CD4-positive, alpha-beta T cell treated with Interleukin-1 beta for 1 hour (primary cell): ENCODE measurements at places on chromosomes 2 and 18.

- no peak for DNase-seq
Measured at GRCh38 chr2:235588750-235589149, 94.9 kb downstream of the AGAP1 start.

DNA sequence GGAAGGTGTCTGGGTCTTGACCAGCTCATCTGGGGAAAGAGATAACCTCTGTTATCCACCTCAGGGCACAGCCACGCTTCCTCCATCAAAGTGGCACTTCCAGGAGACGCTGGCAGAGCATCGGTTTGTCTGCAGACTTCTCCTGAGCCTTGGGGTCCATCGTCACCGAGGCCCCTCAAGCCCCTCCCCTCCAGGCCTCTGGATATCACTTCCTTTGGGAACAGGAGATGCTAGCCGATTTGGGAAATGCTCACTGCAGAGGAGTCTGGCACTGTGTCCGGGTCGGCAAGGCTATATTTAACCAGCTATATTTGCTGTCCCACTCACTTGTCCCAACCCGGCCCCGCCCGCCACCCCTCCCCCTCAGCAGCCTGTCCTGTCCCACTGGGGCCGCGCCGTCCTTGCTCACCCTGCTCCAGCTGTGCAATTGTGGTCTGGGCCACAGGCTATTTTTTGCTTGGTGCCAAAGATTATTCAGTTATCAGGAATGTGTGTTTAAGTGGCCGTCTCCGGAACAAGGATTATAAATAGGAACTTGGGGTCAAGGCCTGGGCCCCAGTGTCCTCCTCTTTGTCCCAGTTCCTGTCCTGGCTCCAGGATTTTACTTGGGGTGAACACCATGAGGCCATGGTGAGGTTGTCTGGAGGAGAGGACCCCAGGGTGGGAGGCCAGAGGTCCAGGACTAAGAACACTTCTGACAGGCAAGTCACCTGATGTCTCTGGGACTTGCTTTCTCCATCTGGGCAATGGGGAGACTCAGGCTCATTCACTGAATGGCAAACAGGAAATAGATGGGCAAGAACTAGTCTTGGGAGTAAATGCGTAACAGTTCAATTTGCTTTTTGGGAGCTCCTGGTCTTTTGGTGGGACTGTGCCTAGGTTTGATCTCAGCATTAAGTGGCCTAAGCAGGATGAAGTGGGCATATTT, 263.6 kb downstream of the DYSF start:
- no peak for DNase-seq

DNA sequence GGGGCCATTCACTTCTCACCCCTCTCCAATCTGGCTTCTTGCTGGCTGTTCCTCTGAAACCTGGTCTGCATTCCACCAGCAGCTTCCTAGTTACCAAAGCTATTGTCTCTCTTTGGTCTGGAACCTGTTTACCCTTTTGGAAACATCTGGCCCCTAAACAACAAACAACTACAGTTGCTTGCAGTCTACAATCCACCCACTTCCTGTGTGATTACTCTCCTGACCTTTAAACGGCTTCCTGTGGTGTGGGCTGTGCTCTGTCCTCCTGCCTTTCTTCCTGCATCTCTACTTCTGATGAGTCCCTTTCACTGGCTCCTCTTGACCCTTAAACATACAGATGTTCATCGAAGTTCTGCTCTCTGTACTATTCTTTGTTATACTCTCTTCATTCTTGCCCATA, 303.8 kb downstream of the TDRD15 start:
- DNase-seq: no peak

- DNase-seq: no peak
Measured at GRCh38 chr18:55543130-55543704, 44.8 kb downstream of the TCF4 start.

- DNase-seq: no peak
Measured at GRCh38 chr2:194549387-194549786, 1107.6 kb upstream of the SLC39A10 start.

DNA sequence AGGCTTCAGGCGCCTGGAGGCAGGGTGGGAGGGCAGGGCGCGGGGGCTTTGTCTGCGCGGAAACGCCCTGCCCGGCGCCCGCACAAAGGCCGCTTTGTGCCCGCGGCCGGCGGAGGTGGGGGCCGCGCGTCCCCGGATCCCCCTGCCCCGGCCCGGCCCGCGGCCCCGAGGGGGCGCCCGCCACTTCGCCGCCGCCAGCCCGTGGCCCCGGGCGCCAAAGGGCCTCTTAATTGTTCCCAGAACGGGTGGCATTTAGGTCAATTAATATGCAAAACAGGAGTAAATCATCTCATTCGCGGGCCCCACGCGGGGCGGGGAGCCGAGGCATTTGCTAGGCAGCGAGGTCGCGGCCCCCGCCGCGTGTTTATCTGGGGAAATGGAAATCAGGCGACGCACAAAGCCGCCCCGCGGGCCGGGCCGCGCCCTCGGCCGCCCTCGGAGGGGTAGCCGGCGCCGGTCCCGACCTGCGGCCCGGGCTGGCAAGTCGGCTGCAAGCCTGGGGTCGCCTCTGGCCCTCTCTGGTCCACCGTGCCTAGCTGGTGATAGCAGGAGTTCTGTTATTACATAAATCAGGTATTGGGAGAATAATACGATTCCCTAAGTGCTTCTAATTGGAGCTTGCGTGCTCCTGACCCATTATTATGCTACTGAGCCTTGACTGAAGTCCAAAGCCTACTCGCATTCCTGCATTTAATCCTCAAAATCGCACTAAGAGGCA, 148.2 kb upstream of the GLI2 start:
- no peak for DNase-seq

DNA sequence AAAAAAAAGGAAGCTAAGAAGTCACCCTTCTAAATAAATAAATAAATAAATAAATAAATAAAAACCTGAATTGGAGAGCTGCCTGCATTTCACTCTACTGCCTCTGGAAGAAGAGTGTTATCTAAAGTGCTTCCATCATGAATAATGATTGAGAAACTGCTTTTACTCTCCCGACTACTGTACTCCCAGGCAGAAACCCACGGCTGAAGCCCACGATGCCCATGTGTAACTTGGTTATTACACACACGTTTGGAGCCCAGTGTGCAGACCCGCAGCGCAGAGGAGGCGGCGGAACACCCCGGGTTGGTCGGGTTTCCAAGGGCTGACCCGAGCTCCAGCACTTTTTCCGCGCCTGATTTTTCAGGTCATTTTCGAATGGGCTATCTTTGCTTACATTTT, 697 bp upstream of the SPATS2L start:
- no peak for DNase-seq

GRCh38 chr2:157256626-157257025, 879 bp upstream of the GALNT5 start:
- DNase-seq: no peak

DNA sequence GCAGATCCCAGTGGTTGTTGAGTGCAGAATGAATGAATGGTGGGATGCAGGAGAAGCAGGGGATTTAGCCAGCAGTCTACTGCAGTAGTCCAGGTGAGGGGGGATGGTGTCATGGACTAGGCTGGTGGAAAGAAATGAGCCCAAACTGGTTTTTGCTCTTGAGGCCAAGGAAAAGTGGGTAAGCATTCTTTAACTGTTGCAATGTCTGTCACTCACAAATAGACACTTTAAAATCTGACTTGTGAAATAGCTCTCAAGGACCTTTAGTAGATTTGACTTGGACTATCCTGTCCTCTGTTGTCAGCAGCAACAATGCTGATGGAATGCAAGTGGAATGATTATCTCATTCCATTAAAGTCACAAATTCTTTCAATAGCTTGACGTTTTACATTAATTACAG, 37.5 kb upstream of the STK17B start:
- no peak for DNase-seq

- DNase-seq: no peak
Measured at GRCh38 chr2:105777506-105778055, 32.9 kb downstream of the NCK2 start.

DNA sequence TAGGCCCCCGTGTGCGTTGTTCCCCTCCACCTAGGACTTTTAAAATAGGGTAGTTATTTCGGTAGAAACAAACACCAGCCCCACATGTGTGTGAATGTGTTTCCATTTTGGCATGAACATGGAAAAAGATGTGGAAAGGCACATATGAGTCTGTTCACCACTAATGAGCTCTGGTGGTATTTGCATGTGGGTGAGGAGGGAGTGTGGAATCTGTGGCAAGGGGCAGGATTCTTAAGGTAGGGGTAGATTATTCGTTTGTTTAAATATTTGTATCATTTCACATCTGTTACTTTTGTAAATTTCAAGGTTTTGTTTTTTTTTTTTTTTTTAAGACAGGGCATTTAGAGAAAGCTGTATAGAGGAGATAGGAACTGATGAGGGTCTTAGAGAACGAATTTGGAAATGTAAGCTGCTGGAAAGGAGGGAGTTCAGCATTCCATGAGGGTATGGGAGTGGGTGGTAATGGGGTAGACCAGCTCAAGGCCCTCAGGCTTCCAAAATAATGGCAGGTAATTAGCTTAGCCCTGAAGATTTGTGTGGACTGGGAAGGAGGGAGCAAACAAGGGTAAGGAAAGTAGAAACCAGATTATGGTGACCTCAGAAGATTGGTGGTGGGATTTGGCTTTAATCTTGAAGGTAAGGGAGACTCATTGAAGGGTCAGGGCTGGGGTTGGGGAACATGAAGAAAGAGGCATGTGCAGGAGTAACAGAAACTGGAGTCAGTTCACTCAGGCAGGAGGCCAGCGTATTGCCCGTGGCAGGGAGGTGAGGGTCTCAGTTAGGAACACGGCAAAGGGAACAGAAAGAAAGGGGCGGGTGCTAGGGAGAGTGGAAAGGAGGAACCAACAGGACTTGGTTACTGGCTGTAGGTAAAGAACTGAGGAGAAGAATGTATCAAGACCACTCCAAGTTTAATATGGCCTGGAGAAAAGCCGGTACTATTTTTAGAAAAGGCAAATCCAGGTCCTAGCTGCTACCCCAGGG, 123.6 kb downstream of the PLB1 start:
- no peak for DNase-seq

GRCh38 chr2:85785027-85785822, 31.4 kb downstream of the ATOH8 start:
- DNase-seq: no peak

DNA sequence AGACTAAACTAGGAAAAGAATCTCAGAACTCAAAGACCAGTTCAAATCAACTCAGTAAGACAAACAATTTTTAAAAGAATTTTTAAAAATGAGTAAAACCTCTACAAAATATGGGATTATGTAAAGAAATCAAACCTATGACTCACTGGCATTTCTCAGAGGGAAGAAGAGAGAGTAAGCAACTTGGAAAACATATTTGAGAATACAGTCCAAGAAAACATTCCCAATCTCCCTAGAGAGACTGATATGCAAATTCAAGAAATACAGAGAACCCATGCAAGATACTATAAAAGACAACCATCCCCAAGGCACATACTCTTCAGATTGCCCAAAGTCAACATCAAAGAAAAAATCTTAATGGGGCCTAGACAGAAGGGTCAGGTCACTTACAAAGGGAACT, 162.7 kb downstream of the WDPCP start:
- no peak for DNase-seq

DNA sequence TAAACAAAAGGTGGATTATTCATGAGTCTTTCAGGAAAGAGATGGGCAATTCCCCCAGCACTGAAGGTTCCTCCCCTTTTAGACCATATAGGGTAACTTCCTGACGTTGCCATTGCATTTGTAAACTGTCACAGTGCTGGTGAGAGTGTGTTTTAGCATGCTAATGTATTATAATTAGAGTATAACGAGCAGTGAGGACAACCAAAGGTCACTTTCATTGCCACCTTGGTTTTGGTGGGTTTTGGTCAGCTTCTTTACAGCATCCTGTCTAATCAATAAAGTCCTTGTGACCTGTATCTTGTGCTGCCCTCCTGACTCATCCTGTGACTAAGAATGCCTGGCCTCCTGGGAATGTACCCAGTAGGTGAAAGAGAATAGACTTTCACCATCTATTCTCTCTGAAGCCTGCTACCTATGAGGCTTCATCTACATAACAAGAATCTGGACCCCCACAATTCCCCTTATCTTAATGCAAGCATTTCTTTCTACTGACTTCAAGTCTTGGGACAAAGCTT, 148.7 kb downstream of the CABLES1 start:
- DNase-seq: no peak

- no peak for DNase-seq
Measured at GRCh38 chr2:240231838-240232244, 91.4 kb upstream of the OTOS start.

DNA sequence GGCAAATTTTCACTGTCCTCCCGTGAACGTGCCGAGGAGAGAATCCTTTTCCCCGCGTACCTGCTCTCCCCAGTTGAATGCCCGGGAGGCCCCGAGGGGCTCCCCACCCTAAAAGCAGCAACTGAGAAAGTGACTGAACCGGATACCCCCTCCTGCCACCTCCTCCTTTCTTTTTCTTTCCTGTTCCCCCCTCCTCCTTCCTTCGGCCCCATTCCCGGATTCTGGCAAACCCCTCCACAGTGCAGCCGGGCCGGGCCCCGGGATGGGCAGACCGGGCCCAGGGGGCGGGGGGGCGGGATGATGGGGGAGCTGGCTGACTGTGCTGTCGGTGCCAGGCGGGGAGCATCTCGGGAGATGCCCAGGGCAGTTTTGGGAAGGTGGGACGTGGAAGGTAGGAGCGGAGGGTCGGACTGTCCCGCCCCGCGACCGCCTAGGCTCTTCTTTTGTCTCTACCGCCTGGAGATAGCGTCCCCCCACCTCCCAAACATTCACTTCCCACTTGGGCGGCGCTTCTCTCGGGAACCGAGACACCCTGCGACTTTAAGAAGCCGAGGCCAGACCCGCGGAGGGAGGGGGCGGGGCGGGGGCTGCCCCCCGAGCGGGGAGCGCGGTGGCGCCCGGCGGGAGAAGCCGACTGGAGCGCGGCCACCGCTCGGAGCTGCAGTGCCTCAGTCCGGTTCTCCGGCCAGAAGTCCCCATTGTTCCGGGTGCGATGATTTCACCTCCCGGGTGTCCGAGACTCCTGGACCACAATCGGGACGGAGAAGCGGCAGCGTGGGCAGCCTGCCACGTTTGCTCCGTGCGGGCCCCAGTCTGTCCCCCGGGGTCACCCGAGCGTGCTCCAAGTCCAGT, 8.2 kb downstream of the DLX2 start:
- DNase-seq: no peak

- DNase-seq: no peak
Measured at GRCh38 chr2:99420031-99420430, 69.8 kb downstream of the REV1 start.
